ENCODE measurements at places on chromosomes 2 and 18. TPM values are rescaled to one million over a fixed set of nuclear protein-coding genes. Genes with fewer than 3 reads are reported as not detected.

The FSIP2 gene
- total RNA-seq = 1.4 TPM

The AQP12B gene
- not detected for total RNA-seq

DNA sequence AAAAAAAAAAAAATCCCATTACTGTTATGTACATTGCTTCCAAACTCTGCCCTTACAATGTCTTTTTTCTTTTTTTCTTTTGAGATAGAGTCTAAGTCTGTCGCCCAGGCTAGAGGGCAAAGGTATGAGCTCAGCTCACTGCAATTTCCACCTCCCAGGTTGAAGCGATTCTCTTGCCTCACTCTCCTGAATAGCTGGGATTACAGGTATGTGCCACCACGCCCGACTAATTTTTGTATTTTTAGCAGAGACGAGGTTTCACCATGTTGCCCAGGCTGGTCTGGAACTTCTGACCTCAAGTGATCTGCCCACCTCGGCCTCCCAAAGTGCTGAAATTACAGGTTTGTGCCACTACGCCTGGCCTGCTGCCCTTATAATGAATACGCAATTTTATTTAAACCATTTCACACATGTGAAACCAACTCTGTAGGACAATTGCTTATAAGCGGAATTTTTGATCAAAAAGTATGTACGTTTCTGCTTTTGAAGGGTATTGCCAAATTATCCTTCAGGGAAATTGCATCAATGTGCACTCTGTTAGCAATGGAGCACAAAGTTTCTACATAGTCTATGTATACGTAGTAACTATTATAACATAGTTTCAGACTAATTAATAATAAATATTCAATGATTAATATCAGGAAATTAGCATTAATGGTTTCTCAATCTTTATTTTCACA, 55.7 kb upstream of the ACTR3 start:
- H3K4me1 ChIP-seq = no peaks in the 10 kb centered on the region
- no peaks in the 10 kb centered on the region for H3K27me3 ChIP-seq
- no peak for DNase-seq
- H3K27ac ChIP-seq = no peak overlapping the region

DNA sequence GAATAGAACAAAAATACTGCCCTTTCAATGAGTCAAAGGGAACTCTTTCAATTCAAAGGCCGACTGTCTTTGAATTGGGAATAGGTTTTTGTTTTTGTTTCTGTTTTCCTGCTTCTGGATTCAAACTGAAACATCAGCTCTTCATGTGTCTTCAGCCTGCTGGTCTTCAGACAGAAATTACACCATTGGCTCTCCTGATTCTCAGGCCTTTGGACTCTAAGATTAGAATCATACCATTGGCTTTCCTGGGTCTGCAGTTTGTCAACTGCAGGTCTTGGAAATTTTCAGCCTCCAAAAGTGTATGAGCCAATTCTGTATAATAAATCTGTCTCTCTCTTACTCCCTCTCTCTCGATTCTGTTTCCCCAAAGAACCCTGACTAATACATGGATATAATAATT, 31.1 kb downstream of the CTLA4 start:
- no peak overlapping the region for H3K4me3 ChIP-seq
- no peaks in the 10 kb centered on the region for H3K36me3 ChIP-seq

DNA sequence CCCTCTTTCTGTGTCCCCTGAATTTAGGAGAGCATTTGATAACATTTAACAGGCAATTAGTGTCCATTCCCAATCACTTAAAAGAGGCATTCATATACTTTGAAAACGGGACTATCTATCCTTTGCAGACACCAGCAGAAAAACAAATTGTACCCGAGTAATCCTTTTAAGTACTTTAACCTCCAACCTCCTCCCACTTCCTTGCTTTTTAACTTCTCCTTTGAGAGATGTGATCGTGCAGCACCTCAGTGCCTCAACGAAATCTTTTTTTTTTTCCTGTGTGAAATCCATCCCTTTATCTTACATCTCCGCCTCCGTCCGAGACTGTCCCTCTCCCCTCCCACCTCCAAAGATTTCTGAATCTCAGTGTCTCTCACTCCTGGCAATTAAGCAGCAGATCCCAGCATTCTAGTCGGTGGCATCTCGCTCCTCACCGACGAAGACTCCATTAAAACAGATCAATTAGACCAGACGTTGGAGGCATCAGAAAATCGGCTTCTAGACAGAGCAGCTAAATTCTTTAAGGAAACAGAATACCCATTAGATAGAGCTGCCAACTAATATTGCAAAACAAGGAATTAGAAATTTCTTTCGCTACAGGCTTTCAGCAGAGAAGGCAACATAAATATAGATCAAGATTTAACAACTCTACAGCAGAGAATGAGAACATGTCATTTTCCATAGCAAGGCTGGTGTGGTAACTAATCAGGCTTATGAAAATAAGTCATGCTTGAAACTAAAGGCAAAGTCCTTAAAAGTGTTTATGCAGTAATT, 1.9 kb upstream of the TMEFF2 start:
- no peaks in the 10 kb centered on the region for H3K36me3 ChIP-seq
- no peak overlapping the region for H3K27ac ChIP-seq
- no peaks in the 10 kb centered on the region for H3K4me1 ChIP-seq
- peaks cover 32% of the 10 kb centered on the region for H3K27me3 ChIP-seq

- H3K27me3 ChIP-seq = no peaks in the 10 kb centered on the region
- no peaks in the 10 kb centered on the region for H3K4me1 ChIP-seq
- H3K27ac ChIP-seq = no peak overlapping the region
- DNase-seq = no peak
Measured at GRCh38 chr2:102442967-102443828, 20.2 kb downstream of the IL18RAP start.
